CD8-positive, alpha-beta memory T cell (primary cell): ENCODE measurements at places on chromosomes 2 and 18.

GRCh38 chr2:109689182-109689930, 75.2 kb downstream of the SOWAHC start:
- no peak for DNase-seq

DNA sequence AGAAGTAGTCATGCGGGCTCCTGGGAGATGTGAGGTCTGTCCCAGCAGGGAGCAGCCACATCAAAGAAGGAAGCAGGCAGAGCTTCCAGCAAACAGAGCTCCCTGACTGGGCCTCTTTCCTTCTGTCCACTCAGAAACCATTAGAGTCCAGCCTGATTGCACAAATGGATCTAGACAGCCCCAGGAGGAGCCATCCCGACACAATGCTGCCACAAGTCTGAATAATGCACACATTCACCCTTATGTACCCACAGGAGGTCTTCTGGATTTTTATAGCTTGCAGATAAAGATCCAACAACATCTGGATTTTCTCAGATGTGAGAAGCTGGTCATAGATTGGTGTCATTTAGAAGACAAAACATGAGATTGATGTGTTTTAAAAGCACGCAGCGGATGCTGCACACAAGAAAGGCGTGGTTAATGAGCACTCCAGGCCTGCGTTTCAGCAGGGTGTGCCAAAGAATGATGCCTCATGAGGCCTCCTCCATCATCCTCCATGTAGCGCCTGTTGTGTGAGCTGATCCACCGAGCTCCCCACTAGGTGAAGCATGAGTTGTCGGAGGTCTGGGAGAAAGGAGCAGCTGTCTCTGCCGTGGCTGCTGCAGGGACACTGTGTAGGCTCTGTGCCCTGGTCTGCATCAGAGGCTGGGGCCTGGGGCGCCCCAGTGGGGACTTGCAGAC, 60.6 kb downstream of the MTCL1 start:
- no peak for DNase-seq

DNA sequence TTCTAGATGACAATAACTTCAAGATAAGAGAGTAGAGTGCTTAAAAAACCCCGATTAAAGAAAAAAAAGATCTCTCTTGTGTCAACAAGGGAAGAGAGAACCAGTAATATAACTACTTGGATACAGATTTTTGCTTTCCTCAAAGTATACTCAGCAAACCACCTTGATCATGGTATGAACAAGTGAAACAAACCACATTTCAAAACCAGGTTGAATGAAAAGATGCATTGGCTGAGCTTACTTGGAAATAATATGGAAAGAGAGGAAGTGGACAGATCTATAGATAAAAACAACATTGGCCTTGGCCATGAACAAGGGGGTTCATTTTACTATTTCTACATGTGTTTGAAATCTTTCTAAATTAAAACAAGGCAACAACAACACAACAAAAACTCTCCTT, 50.1 kb downstream of the ATP8B1 start:
- DNase-seq = no peak

GRCh38 chr18:57519668-57520424, 66.7 kb downstream of the FECH start:
- no peak for DNase-seq

DNA sequence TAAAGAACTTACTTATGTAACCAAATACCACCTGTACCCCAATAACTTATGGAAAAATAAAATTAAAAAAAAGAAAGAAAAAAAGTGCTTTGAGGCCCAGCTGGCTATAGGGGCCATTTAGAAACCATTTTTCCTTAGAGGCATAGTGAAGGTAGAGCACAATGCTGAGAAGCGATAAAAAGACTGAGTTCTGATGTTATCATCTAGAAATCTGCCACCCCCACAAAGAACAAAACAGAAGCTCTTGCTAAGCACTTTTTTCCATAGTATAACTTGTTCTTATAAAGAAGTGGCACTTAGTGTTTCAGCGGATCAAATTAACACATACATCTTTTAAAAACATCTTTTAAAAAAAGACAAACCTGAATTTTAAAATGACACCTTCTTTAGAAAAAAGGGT, 51.4 kb downstream of the ICOS start:
- DNase-seq = no peak

GRCh38 chr2:122692400-122693083, 937.1 kb downstream of the TSN start:
- no peak for DNase-seq

DNA sequence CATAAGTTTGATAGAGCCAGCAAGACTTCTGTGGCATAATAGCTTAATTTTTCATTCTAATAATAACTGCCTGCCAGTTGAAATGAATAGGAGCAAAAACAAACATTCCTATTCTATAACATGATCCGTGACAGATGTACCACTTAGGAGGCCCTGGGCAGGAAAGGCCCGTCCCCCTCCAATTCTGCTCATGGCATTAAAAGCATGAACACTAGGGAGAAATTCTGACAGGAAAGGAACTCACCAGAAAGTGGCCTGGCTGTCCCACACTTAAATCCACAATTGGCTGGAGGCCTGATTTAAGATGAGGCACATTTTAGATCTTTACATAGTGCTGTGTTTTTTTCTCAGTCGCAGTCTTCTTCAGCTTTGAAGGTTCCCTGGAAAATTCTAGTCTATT, 261.9 kb upstream of the ETAA1 start:
- DNase-seq = no peak

- no peak for DNase-seq
These were observed 27.6 kb downstream of the SLC40A1 start for GRCh38 chr2:189552991-189553404.

DNA sequence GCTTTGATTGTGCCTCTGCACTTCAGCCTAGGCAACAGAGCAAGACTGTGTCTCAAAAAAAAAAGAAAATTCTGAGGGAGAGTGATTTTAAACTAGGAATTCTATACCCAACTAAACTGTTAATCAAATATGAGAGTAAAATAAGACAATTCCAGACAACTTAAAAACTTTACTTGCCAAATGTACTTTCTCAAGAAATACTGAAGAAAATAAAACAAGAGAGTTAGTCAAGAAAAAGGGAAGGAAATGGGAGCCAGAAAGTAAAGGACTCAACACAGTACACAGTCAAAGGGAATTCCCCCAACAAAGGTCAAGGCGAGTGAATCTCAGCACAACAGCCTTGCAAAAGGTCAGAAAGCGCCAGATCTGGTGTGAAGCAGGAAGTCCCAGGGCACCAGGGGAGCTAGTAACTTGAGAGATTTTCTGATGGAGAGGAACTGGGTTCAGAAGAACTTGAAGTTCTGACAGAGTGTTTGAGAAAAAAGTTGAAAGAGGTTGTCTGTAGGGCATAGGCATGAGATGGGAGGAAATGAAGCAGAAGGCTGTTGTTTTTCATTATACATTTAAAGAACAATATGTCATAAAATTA, 22.6 kb upstream of the TBC1D8 start:
- DNase-seq = no peak

DNA sequence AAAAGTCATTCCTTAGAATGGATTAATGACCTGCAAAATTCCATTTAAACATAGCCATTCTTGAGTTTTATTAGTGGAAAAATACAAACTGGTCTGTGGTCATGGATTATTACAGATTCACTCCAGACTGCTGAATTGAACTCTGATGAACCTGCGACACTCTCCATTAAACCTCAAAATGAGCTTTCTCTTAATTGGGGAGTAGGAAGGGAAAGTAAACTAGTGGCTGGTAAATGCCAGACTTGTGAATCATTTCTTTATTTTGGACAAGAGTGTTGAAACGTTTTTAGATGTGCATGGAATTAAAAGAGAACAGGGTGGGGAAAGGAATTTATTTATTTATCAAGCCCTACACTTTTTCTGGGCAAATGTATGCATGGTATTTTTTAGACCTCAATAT, 321.2 kb upstream of the FANCL start:
- DNase-seq = no peak

GRCh38 chr2:9536504-9536903, 19.1 kb downstream of the ADAM17 start:
- DNase-seq = no peak

DNA sequence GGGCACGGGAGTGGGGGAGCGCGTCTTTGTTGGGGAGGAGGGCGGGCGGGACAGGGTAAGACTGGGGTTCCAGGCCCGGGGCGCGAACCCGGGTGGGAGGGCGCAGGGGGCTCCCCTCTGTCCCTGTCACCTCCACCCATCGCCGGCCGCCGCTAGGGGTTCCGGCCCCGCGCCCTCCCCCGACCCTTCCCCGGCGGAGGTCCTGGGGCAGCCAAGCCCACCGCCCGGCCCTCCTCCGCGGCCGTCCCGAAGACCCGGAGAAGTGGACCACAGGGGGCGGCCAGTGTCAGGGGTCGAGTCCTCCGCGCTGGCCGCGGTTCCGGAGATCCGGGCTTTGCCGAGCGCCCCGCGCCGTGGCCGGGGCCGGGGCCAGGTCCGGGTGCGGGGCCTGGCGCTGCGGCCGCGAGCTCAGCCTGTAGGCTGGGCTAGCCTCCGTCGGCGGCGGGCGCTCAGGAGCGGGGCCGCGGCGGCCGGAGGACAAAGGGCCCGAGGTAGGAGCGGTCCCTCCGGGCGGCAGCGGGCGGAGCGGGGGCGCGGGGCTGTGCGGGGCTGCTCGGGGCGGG, 16.6 kb upstream of the E2F6 start:
- DNase-seq = no peak

DNA sequence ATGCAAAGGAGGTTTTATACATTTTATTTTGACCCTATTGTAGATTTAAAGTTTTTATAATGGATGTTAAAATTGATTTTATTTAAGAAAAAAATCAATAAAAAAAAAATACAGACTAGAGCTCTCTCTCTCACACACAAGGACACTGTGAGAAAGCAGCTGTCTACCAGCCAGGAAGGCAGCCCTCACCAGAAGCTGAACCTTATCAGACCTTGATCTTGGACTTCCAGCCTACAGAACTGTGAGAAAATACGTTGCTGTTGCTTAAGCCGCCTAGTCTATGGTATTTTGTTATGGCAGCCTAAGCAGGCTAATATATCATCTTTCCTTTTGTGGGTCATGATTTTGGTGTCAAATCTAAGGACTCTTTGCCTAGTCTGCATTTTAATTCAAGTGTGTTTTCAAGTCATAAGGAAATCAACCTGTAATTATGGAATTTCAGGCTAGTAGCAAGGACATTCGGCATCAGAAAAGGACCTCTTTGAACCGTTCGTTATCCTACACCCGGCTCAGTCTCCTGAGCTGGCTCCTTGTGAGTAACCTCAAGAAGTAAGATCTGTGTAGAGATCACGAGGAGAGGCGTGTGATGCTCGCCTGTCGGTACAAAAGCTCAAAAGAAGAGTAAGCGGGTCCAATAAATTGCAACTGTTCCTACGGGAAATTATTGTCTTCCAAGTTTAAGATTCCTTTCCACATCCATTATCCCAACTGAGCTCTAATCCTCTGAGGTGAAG, 98.2 kb downstream of the PDCL3 start:
- DNase-seq = no peak

DNA sequence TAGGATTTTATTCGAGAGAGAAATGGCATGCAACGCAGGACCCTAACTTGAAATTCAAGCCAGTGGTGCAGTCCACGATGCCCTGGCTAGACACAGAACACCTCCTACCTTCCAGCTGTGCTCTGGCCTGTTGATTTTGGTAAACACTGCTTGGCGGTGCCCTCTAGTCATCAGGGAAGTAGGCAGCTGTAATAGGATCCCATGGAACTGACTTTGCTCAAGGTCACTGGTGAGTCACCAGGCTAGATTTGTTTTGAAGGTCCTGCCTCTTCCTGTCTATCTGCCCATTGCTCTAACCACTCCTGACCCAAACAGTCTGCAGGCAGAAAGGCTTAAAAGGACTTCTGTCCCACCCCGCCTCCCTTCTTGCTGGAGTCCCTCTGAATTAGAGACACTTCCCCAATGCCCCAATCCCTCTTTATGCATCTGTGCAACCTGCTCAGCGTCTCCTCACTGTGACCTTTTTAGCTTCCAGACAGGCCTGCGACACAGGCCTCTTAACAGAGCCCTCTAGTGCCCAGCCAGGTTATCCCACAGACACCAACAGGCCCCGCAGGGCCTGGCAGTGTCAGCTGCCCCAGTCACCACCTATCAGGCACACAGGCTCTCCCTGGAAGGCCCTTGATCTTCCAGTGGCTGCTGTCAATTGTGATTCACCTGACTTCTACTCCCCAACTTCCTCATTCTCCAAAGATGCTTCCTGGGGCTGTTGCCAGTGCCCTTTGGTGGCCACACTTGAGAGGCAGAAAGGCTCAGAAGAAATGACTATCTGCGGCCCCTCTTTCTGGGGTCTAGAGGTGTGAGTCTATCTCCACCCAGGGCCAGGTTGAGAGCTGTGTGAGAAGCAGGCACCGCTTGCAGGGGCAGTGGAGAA, 5.2 kb downstream of the TMEM127 start:
- DNase-seq = peak; percentile 29

- DNase-seq = no peak
These were observed 20.8 kb upstream of the CHN1 start for GRCh38 chr2:175025946-175026345.

DNA sequence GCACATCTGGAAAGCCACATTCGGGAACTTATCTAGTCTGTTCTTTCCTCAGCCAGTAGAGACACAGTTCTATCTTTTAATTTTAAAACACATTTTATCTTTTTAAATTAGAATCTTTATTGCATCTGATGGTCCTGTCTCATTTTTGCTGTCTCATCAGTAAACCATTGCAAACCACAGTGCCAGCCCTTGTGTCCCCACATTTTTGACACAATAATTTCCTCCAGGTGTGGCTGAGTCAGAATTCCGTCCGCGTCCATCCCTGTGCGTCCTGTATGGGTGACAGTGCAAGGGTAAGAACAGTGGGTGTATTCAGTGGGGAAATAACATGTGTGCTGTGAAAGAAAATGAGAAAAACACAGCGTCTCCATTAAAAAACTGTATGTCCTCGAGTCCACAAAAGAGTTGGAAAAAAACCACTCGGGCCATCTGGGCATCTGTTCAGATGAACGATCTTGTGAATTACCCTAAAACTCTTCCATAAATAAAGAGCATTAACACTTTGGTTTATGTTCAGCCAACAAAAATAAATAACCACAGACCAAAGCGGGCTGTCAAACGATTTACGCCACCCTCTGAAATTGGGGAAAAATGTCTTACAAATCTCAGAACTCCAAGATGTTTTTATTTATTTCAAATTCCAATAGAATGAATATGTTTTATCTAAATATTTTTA, 137.3 kb downstream of the ZNF516 start:
- DNase-seq = no peak

DNA sequence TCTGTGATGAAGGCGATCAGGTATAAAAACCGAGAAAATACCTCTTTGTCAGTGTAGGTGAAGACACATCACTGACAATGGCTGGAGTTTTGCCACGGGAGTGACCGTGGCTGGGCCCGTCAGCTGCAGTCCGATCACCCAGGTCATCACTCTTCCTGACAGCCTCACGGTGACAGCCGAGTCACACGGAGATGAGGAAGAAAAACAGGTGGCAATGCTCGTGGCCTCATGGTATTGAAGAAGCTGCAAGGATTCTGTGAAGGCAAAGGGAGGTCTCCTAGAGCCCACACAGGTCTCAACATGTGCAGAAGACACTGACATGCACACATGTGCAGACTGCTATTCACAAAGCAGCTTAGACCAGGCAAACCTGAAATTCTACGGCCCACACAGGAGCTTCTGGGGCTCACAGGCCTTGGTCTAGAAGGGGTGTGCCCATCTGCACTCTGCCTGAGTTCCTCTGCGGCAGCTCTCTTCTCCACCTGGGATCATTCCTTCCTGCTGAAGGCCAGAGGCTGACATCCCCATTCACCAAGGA, 7.4 kb downstream of the COPS9 start:
- DNase-seq = no peak

- DNase-seq = no peak
These were observed 28.9 kb downstream of the ZNF532 start for GRCh38 chr18:58893388-58894099.
